ENCODE measurements at places on chromosomes 16 and 17. TPM values are rescaled to one million over a fixed set of nuclear protein-coding genes. Genes with fewer than 3 reads are reported as not detected.
A peak's percentile ranks its signal among the peaks of the same experiment; 100 is the strongest.

Gene GAS2L2
- 0.23 TPM for total RNA-seq

GRCh38 chr16:57001026-57001679, 11.8 kb downstream of the NLRC5 start:
- no peak for DNase-seq

DNA sequence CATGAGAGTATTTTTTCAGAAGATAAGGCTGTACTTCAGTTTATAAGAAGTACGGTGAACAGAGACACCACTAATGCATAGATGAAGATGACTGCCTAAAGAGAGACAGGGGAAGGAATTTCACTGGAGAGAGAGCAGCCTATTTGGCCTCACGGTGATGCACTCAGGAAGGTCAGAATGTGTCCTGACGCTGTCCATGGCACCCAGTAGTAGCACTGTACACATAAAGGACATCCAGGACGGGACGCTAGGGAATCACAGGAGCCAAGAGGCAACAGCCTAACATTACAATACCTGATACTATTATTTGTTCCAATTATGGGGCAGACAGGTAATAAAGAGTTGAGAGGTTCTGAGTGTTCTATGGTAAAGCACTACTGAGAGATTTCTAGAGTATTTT, 24.9 kb upstream of the LRRC37A start:
- no peak for DNase-seq

- DNase-seq = peak; percentile 30
Measured at GRCh38 chr16:23578101-23578830, 17.9 kb downstream of the NDUFAB1 start.

DNA sequence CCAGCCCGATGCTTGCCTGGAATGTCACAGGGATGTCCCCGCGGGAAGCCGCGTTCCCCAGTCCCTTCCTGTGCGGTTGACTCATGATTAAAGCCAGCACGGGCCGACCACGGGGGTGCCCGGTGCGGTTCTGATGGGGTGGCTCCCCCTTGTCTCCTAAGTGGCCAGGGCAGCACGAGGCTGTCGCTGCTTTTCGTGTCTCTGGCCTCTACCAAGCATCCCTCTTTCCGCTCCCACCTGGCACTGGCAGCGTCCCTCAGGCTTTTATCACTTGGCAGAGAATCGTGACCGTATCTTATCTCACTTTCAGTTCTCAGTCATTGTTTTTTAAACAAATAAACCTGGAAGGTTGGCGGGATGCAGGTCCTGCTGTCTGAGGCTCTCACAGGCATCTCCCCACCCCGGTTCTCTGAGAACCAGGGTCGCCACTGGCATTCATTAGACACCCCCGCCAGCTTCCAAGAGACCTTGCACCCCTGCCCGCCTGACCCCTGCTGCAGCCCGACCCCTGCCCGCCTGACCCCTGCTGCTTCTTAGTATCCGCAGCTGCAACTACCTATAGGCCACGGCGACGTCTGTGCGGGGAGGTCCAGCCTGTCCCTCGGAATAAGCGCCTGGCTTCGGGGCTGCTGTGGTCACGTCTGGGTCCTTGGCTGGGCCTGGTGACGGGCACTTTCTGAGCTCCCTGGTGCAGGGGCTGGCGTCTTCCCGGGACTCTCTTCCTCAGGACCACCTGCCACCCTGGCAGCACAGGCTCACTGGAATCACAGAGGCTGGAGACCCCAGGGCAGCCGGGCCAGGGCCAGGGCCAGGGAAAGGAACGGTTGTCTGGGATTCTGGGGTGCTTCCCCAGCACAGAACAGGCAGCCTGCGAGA, 7.5 kb downstream of the C1QTNF8 start:
- DNase-seq = no peak
